ENCODE measurements at places on chromosomes 1 and 21.

GRCh38 chr1:41240781-41241353 is 1.2 kb downstream of the SCMH1 start:
- DNase-seq, result peak; percentile 19

DNA sequence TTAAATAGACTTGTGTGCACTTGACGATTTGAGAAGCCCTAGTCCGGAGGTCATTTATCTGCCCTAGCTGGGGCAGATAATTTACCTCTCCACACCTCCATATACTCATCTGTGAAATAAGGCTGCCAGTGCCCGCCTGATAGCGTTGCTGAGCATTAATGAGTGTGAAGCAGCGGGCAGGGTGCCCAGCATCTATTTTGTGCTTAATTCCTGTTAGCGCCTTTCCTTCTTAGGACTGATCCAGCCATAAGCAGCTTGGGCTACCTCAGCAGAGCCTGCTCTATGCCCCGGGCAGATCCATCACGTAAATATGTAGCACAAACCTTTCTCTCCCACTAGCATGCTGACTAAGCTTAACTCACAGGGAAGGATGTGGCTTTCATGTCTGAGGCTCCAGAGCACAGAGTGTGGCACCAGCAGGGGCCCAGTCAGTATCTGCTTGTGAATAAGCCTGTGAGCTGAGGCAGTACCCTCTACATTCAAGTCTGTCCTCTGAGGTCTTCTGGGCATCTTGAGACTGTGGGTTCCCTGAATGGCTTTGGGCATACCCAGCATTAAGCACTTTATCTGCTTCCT is 21.5 kb upstream of the RNF187 start:
- DNase-seq, result no peak

- DNase-seq, result no peak
Measured at GRCh38 chr1:47788761-47789160, 208.4 kb downstream of the TRABD2B start.

- peak; percentile 79 for DNase-seq
Measured at GRCh38 chr1:9593492-9594465, 5.1 kb downstream of the TMEM201 start.

DNA sequence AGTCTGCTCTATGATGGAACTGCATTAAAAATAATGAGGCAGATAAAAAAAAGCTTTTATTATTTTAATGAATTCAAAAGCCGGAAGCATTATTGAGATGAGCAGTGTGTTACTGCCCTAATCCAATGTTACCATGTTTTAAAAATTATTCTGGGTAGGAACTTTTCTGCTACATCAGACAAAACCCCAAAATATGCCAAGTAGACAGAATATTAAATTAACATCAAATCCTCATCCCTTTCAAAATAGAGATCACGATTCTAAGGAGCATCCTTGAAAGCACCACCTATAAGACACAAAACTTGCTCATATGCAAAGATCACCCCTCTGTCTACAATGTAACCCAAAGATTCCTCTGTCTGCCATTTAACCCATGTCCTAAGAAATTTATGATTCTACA is 357.5 kb downstream of the SMYD3 start:
- DNase-seq, result no peak

DNA sequence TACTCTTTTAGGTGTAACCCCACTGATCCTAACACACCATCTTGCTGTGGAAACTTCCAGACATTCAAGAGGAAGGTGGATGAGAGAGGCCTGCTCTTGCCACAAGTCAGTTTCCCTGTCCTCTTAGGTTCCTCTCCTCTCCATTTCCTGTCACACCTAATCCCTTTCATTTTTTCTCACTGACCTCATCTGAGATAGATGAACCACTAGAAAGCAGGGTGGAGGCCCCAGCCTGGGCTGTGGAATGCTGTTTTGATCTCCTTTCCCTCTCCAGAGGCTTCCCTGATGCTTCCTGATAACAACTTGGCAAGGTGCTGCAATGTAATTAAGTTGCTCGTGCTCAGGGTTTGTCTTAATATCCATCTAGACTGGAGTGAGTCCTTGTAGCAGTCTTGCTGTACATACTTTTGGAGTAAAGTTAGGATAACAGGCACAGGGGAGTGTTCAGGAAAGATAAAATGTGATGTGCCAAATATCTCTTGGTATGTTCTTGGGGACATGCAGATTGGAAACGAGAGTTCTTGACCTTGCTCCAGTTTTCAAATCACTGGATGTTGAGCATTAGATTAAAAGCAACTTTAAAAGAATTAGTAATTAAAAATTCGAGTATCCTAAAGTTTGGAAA is 11.2 kb downstream of the LRRC42 start:
- DNase-seq, result no peak

Measured in inflammatory macrophage treated with lipopolysaccharide for 4 hours (primary cell).